ENCODE measurements at places on chromosomes 4 and X.
A peak's percentile ranks its signal among the peaks of the same experiment; 100 is the strongest.

- DNase-seq = no peak
Measured at GRCh38 chr4:177405508-177405907, 36.7 kb downstream of the AGA start.

DNA sequence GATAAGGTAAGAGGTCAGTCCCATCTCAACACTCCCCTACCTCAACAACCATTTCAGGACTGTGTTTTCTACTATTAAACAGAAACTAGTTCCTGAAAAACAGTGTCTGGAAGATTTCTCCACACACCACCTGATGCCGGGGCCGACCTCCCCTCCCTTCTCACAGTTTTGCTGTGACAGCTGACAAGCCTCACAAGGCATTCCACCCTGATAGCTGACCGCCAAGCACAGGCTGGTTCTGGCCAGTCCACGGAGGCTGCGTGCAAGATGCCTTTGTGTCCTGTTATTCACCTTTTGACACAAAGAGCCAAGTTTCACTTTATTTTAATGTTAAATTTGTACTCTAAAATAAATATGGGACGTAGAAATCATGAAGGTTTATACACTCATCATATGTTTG is 758.6 kb downstream of the PDHA2 start:
- no peak for DNase-seq

DNA sequence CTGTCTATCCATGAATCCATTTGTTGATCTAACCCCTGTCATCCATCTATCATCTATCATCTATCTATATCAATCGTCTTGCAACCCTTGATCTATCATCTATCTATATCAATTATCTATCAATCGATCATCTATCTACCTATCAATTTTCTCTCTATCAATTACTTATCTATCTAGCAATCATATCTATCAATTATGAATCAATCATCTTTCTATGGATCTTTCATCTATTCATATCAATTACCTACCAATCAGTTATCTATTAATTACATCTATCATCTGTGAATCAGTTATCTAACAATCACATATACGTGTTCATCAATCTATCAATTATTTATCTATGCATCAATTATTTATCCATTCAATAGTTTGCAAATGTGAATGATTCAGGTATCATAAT is 24.5 kb upstream of the ASMTL start:
- DNase-seq = no peak

DNA sequence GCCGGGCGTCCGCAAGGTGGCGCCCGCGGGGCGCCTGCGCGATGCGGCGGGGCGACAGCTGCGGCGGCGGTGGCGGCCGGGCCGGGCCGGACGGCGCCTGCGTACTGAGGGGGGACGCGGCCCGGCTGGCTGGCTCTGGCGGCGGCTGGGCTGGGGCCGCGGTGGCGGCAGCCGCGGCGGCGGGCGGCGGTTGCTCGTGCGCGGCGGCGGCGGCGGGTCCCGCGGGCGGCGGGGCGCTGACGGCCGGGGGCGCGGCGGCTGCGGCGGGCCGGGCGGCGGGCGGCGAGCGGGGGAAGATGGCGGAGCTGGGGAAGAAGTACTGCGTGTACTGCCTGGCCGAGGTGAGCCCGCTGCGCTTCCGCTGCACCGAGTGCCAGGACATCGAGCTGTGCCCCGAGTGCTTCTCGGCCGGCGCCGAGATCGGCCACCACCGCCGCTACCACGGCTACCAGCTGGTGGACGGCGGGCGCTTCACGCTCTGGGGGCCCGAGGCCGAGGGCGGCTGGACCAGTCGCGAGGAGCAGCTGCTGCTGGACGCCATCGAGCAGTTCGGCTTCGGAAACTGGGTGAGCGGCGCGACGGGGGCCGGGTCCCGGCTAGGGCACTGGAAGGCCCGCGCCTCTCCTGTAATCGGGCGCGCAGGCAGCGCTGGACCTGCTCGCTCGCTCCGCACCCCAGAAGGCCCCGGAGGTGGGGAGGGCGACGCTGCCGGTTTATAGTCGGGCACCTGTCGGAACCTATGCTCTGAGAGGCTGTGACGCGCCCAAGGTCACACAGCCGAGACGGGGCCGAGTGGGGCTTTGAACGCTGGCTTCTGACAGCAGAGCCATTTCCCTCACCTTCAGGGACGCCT is at the start of gene TADA2B:
Gene TADA2B (plus strand): TSS at position 89 of the 853 bp plus-strand sequence. CDS start 208 bp downstream, at position 297.
- DNase-seq = peak; percentile 47

DNA sequence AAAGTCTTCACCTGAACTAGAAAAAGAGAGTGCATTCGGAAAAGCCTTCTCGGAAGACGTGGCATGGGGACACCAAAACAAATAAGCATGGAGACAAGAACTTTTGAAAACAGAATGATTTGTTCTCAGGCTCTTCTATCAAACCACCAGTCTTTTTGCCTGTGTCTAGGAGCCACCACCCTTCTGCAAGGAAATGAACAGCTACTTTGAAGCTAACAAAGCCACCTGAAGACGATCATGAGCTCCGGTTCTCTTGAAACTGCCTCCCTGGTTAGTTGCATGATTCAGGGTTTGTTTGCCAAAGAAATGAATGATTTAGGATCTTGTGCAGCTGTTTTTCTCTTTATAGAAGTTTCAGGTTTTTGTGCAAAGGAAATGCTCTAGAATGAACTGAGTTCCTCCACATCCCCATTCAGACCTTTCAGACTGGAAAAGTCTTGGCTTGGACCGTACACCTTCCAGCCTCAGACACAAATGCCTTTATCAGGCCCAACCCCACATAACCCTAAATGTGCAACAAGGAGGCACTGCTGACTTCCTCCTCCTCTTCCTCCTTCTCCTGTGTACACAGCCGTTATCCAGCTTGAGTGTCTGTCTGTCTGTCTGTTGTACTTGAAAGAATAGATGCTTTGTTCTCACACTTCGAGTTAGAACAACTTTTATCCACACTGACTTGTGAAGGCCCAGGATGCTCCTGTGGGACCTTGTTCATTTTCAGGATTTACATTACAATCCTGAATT is 334.8 kb upstream of the KLF3 start:
- DNase-seq = peak; percentile 56
